Dermis blood vessel endothelial cell (primary cell): ENCODE measurements at places on chromosomes 2 and 18. TPM values are rescaled to one million over a fixed set of nuclear protein-coding genes. Genes with fewer than 3 reads are reported as not detected.
A peak's percentile ranks its signal among the peaks of the same experiment; 100 is the strongest.

DNA sequence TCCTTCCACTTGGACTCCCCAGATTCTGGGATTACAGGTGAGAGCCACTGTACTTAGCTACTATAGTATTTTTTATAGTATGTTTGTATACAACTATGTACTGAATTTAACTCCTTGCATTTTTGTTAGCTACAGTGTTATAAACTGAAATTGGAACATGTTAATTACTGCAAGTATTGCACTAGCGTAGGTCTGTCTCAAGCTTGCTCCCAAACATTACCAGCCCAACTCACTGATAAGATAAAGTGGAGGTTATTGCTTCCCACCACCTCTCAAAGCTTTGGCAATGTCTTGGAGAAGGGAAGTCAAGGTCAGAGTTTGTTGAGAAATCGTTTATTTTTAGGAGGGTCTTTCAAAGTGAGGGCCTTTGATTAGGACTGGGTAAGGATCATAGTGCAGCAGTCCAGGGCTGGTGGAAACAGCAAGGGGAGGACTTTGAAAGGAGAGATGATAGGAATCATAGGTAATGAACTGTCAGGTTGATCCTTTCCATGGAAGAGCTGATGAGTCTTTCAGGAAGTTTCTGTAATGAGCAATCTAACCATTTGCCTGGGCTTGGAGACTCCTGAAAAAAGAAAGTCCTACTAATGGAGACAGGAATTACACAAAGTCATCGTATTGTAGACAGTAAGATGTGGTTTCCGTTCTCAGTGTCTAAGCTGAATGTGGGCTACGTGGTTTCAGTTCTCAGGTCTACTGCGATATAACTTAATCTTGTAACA is 257.1 kb downstream of the MYO3B start:
- no peak for DNase-seq

GRCh38 chr18:6106091-6106685 is 210.9 kb upstream of the TMEM200C start:
- DNase-seq: no peak

The ANKAR gene
- 4.8 and 6.8 TPM in 2 replicates for total RNA-seq

- no peak for DNase-seq
Observed at GRCh38 chr2:117086174-117086942, 728.1 kb upstream of the DDX18 start.

- DNase-seq: no peak
Observed at GRCh38 chr2:24945907-24946306, 25.8 kb downstream of the DNAJC27 start.

The ARHGEF33 gene
- total RNA-seq: 0.14 and 0.34 TPM in 2 replicates

DNA sequence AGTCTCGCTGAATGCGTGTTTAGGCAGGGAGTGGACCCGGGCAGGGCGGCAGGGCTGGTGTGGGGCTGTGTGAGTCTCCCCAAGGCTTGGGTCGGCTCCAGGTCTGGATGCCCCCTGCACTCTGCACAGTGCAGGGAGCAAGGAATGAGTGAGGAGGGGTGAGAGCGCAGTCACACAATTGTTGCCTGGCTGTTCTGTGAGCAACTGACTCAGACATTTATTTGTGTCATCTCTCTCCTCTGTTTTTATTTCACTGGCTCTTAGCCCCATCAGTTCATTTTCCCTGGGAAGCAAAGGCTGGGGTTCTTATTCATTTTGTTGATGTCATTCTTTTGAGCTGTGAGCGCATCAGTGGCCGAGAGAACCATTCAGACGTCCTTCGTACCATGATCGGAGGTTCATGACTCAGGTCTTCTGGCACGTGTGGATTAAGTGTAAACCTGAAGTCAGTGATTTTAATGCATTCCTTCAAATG is 61.1 kb downstream of the GATA6 start:
- no peak for DNase-seq

DNA sequence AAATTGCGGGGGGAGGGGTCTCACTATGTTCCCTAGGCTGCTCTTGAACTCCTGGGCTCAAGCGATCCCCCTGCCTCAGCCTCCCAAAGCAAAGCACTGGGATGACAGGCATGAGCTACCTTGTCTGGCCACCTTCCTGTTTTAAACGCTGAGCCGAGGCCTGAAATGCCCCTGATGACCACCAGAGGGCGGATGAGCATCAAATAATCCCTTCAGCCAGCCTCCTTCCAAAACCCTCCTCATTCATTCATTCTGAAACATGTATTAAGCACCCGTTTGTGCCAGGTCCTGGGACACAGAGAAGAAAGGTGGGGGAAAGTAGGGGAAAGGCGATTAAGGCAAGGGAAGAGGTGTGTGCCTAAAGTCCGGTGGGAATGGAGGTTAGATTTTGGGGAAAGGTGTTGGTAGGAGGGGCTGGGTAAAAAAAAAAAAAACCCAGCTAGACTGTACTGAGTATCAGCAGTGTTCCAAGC is 30.7 kb upstream of the PTMA start:
- DNase-seq: peak; percentile 92

DNA sequence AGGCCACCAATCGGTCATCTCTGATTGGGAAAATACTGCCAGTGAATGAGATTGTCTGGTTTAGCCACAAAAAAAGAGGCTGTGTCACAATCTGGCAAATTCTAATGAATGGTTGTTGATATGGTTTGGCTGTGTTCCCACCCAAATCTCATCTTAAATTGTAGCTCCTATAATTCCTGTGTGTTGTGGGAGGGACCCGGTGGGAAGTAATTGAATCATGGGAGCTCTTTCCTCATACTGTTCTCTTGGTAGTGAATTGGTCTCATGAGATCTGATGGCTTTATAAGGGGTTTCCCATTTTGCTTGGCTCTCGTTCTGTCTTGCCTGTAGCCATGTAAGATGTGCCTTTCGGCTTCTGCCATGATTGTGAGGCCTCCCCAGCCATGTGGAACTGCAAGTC is 838.3 kb downstream of the SLC4A3 start:
- no peak for DNase-seq

The PRKAG3 gene
- total RNA-seq: not detected in 2 replicates

DNA sequence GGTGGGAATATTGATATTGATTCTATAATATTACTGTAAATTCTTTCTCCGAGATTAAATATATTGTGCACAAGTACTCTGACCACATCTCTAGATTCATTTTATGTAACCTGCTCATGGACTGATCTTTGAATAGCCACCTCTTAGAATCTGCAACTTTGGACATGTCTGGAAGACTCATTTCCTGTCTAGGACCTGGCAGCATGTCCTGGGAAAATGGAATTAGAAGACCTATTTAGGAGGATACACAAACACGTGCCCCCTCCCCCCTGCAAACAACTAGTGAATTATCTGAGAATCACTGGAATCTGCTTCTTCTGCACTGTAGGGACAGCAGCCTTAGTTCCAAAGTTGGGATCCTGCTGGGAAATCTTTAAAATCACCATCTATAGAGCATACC is 94.1 kb downstream of the UBE2E3 start:
- DNase-seq: peak; percentile 42

DNA sequence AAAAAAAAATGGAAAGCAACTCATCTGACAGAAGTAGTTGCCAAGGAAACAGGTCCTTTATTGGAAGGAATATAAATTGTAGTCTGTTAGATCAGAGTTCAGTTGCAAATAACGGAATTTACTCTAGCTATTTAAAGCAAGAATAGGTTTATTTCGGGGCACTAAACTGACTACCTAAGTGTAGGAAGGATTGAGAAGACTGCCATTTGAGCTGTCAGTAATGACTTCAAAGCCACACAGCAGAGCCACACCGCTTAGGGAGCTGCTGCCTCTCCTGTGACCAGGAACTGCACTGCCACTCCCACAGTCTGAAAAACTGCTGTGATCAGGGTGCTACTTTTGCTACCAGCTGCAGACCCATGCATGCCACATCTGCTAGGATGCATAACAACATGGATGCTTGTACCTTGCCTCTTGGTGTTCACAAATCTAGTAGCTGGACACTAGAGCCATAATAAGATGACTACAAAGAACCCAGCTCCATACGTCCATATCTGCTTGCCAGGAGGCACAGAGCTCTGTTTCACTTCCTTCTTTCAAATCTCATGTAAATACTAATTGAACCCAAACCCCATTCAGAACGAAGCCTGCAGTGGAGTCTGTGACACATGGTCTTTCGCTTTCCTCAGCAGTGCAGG is 2.2 kb downstream of the DSG2 start:
- no peak for DNase-seq

DNA sequence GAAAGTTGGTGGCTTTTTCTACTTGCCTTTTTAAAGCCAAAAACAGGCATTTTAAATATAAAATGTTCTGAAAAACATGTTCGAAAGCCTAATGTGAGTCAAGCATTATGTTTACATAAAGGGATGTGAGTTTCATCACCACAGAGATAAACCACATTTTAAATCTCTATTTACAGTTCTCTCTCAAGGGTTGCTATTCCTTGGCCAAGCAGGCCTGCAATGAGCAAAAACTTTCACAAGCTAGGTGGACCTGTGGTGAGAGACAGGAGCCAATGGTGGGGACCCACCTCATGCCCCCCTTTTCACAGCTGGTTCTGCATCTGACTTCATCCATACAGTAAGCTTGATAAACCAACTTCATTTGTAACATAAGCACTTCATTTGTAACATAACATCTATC is 65.1 kb downstream of the CUL3 start:
- DNase-seq: no peak

DNA sequence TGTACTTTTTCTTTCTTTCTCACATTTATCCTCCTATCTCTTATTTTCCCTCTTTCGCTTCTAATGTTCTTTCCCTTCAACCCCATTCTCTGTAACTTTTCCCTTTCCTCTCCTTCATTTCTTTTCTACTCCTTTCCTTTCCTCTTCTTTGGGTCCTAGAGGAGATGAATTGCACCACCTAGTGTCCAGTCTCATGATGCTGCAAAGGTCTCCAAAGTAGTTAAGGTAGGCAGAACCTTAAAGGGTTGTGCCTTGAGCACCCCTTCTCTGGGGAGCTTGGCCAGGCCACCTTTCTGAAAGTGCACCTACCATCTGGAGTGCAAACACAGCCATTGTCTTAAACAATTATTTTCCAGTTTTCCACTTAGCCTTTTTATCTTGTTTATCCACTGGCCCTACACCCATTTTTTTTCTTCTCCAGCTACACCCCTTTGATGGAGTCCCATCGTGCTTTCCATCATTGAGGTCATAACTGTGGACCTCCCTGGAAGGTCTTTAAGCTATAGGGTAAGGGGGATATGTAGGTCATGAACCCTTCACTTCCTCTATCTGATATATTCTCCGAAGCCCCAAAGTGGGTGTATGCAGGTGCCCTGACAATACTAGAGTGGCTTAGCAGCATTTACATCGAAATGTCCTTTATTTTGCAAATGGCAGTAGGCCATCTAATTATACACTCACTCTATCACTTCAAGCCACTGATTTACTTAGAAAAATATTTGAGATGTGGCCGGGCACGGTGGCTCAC is 155.9 kb downstream of the ESCO1 start:
- peak; percentile 77 for DNase-seq

The ITGB6 gene
- 0.85 and 1.3 TPM in 2 replicates for total RNA-seq

GRCh38 chr2:30443081-30443480 is 4.0 kb upstream of the LCLAT1 start:
- DNase-seq: no peak

- DNase-seq: peak; percentile 45
Observed at GRCh38 chr2:174914853-174915760, 90.1 kb downstream of the CHN1 start.

- no peak for DNase-seq
Observed at GRCh38 chr2:190634381-190634780, 14.5 kb upstream of the NAB1 start.

The MDH1B gene
- total RNA-seq: 0.33 TPM in 1 of 2 replicates, not detected in the other

DNA sequence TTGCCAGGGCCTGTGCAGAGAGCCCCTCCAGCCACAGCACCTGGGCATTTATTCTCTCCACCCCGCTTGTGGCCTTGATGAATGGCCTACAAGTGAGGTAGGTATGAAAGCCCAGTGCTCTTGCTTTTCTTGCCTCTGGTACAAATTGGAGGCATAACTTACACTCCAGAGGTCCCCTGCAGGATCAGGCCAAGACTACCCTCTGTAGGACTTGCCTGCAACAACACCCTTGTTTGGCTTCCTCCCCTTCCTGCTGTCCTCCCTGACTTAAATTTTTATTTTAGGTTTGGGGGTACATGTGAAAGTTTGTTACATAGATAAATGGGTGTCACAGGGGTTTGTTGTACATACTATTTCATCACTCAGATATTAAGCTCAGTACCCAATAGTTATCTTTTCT is 95.7 kb downstream of the CDC42EP3 start:
- peak; percentile 5 for DNase-seq

DNA sequence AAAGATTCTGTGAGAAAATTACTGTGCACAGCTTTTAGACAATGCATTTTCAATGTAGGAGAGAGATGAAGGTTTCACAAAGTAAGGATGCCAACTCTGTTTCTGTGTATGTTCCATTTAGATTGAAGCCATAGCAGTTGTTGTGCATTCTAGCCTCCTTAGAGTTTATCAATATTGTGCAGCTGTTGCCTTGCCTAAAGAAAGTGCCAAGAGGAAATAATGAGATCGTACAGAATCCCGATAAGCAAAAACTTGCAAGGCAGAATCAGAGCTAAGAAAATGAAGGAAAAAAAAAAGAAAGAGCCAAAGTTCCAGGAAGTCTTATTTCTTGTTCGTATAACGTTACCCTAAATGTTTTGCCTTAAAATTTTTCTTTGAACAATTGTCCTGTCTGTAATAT is 965.0 kb downstream of the DCDC2C start:
- no peak for DNase-seq

DNA sequence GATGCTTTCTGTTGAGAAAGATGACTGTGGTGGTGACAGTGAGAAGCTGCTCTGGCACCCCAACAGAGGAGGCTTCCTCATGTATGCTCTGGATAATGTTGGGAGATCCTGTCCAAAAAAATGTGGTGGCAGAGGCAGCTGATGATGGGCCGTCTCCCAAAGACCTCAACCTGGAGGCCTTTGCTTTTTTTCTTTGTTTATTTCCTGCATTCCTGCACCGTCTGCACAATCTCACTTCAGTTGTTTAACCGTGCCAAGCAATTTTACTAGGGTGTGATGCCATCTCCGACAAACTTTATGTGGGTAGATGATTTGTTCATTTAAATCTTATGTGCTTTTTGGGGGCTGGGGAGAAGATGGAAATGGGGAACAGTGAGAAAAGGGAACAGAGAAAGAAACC is 62.2 kb upstream of the IGFBP5 start:
- no peak for DNase-seq

DNA sequence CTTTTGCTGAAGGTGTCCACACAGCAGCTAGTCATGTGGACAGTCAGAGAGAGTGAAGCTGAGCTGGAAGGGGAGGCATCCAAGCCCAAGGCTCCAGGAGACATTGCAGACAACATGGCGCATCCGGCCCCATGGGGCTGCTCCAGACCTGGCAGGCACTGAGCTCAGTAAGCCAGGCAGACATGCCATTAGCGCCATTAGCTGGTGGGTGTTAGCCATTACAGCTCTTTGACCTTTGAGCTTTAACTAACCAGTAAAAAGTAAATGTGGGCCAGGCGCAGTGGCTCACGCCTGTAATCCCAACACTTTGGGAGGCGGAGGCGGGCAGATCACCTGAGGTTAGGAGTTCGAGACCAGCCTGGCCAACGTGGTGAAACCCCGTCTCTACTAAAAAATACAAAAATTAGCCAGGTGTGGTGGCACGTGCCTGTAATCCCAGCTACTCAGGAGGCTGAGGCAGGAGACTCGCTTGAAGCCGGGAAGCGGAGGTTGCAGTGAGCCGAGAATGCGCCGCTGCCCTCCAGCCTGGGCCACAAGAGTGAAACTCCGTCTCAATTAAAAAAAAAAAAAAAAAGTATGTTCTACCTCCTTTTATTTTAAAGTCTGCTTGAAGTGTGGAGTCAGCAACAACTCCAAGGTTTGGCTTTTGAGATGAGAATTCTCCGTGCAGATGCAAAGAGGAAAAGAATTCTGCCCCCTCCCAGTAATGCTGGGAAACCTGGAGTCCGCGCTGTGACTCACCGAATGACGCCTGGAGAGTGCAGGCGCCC is 69.4 kb downstream of the TWSG1 start:
- DNase-seq: peak; percentile 31
